ENCODE measurements at places on chromosomes 4 and X.

GRCh38 chr4:40520533-40520932 is 109.1 kb downstream of the RBM47 start:
- no peak for DNase-seq

- no peak for DNase-seq
Measured at GRCh38 chr4:139077567-139078355, 62.2 kb downstream of the NOCT start.

DNA sequence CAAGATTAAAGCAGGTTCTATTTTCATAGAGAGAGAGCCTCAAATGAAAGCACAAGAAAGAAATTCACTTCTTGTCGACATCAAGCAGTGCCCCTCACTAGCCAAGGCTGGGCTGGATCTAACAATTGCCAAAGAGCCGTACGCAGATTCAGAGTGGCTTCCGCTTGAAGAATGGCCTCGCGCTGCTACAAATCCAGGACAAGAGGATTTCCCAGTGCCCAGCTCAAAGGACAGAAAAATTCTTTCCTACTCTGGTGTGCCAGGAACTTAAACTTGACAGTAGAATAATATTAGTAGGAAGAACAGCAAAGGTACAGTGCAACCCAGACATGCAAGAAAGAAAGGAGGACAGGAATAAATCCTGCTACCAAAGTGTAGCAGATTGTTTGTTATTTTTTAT is 56.5 kb upstream of the PPARGC1A start:
- no peak for DNase-seq

DNA sequence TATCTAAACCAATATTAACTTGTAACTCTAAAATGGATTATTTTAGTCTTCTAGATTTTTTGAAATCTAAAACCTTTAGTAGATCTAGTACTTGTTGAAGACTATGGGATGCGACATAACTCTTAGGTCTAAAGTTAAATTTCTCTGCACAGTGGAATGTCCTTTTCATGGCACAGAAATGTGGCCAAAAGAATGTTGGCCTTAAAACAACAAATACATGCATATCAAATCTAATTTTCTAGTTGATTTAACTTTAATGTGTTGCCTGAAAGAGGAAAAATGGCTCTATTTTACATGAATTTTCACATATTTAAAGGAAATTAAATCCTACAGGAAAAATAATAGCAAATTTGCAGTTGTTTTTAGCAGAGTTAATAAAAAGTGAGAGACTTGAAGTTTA is 30.3 kb downstream of the NFKB1 start:
- no peak for DNase-seq

DNA sequence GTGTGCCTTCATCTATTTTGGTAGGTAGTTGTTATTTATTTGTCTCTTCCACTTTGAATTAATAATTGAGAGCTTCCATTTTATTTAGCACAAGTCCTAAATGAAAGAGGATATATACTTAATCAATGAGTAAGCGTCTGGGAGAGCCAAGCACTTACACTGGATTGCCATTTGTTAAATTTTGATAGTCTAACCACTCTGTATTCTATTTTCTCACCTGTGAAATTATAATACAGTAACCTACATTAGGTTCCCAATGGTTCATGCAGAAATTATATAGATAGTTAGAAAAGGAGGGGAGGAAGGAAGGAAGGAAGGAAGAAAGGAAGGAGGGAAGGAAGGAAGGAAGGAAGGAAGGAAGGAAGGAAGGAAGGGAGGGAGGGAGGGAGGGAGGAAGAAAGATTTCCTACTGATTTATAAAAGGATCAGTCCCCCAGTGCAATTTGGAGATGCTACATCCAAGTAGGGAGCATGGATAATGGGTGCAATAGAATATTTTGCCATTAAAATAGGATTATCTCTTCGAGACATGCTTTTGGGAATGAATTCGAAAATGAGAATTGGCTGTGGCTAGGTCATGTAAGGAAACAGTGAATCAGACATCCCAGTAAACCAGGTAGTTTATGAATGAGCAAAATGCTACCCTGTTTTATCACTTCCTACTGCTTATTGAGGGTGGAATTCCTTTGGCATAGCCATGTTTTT is 239.8 kb downstream of the PCDH7 start:
- DNase-seq: no peak

GRCh38 chr4:185254434-185254833 is 45.0 kb downstream of the SNX25 start:
- no peak for DNase-seq
